ENCODE measurements at places on chromosomes 5 and 9. TPM values are rescaled to one million over a fixed set of nuclear protein-coding genes. Genes with fewer than 3 reads are reported as not detected.

GRCh38 chr9:22240619-22241018 lies 206.0 kb upstream of the DMRTA1 start:
- DNase-seq = no peak

CCDC183 gene
- 2.8 TPM for total RNA-seq

GRCh38 chr9:5195463-5195862 lies 10.0 kb upstream of the INSL6 start:
- DNase-seq = no peak

SPATA31D1 gene
- not detected for total RNA-seq

FOXI1 gene
- total RNA-seq = not detected

DNA sequence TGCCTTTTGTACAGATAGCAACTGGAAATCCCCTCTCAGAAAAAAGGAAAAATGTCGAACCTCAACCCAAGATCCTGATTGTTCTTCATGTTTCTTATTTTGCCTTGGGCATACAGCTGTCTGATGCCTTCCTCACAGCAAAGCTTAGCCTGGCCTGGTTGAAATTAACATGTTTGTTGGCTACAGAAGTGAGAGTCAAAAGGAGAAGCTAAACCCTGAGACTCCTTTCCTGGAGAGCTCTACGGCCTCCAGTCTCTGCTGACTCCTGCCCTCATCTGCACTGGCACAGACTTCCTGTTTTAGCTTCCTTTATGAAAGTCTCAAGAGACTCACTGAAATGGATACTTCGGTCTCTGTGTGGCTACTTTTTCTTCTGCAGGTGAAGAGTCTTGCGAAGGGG lies 186.7 kb downstream of the PARP8 start:
- DNase-seq = no peak

- DNase-seq = no peak
These were observed 51.9 kb upstream of the PIP5K1B start for GRCh38 chr9:68653141-68653595.

DNA sequence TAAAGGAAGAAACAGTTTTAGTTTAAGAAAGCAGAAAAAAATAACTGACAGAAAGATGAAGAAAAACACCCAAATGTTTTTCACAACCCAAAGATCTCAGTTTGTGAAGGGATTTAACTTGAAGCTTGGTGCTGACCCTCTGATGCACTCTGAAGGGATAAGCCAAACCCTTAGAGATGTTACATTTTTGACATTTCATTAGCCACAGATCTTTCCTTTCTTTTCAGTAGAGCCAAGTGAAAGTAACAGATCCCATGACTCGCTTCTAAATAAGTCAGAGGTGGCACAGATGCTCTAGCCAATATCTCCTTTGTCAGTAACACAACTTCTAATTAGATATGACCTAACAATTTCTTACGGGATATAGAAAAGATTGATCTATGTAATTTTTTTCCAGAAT lies 394.5 kb upstream of the EDIL3 start:
- DNase-seq = no peak

DNA sequence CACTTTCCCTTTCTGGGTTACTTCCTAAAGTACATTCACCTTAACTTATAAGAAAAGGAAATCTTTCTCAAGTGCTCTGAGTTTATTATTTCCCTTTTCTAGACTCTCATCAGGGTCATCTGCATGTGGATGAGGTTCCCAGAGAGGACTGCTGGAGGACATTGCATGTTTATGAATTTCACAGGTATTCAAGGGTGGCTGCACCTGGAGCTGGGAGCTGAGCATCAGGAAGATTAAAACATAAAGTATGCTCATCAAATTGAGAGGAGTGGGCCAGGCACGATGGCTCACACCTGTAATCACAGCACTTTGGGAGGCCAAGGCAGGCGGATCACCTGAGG lies 34.7 kb upstream of the PLIN2 start:
- DNase-seq = no peak

DNA sequence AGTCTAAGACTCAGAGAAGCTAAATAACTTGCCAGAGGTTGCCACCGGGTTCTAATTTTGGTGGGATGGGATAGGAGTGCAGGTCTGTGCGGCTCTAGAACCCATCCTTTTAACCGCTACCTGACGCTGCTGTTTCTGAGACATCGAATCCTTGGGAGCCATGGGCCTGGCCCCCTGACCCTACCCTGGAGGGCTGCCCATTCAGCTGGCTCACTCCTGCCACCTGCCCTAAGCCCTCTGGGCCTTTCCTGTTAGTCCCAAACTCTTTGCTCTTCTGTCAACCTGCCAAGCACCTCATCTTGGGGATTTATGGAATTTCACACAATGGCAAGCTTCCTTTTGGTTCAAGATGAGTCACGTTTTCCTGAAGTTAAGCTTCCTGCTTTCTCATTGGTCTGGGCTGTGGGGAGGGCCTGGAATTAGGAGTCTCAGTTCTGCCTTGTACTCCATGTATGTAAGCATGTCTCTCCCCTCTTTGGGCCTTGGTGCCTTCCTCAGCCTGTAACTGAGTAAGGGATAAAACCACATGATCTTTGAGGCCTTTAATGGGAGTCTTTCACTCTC lies 26.6 kb downstream of the ENHO start:
- DNase-seq = no peak

DNA sequence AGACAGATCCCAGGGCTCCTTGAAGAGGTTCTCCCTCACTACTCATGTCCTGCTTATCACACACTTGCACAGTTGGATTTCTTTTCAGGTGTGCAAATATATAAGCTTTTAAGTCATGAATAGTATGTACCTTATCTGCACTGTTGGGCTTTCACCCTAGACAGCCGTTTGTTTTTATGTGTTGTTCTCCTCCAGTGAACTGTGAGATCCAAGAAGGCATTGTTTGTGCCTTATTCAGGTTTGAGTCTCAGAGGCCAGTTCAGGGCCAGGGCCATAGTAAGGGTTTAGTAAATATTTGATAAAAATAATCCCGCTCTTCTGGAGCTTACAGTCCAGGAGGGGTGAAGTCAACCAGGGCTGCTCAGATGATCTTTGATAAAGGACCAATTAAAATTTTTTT lies 480.0 kb downstream of the TMEM38B start:
- DNase-seq = no peak

GRCh38 chr5:128015978-128016377 lies 67.6 kb upstream of the SLC12A2 start:
- DNase-seq = no peak

- no peak for DNase-seq
These were observed 14.8 kb downstream of the AKNA start for GRCh38 chr9:114372921-114373448.

DOCK8 gene
- 3.6 TPM for total RNA-seq

GRCh38 chr5:116577064-116577788 lies 2.6 kb upstream of the SEMA6A start:
- DNase-seq = no peak

SIMC1 gene
- total RNA-seq = 17.5 TPM

TXNDC15 gene
- 112 TPM for total RNA-seq

DNA sequence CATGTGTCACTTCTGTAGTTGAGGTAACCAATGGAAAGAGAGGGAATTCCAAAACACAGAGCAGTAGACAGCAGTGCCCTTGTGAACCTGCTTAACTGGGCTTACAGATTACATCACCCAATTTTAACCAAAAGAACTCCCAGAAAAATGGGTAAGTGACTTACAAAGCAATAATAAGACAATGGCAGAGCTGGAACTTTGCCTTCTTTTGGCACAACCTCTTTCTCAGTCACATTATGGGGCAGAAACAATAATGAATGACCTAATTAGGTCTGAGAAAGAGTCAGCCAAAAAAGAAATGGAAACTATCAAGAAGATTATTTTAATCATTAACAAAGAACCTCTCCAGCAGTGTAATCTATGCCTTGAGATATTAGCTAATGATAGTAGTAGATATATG lies 146.5 kb downstream of the SPATA31D1 start:
- no peak for DNase-seq

GRCh38 chr5:109950634-109951033 lies 260.9 kb downstream of the MAN2A1 start:
- no peak for DNase-seq

DNA sequence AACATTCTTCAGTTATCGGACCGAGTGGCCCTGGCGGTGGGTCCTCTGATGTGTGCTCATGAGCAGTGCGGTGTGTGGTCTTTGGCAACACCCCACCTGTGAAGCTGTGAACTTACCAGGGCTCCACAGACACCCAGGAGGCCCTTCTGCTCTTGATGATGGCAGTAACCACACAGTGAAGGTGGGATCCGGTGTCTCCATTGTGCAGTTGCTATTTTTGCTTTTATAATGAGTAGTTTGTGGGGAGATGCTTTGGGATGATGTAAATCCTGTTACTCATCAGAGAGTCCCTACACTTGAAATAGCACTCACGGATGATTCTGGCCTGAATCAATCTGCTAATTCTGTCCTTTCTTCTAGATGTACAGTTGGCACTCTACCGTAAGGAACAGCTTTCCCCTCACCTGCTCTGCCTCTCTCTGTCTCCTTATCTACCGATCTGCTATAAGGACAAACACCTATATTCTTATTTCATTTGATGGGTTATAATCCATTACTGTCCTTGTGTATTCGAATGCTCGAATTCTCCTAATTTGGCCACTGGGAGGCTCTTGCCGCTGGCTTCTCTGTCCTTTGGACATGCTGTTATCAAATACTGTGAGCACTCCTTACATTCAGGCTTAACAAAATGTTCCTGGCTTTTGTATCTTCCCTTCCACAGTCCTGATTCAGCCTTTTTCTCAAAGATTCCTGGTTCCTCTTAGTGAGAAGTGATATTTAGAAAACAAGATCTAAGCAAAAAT lies 20.2 kb downstream of the ATPSCKMT start:
- no peak for DNase-seq

GRCh38 chr5:73422164-73422563 lies 26.4 kb downstream of the FOXD1 start:
- DNase-seq = no peak

DNA sequence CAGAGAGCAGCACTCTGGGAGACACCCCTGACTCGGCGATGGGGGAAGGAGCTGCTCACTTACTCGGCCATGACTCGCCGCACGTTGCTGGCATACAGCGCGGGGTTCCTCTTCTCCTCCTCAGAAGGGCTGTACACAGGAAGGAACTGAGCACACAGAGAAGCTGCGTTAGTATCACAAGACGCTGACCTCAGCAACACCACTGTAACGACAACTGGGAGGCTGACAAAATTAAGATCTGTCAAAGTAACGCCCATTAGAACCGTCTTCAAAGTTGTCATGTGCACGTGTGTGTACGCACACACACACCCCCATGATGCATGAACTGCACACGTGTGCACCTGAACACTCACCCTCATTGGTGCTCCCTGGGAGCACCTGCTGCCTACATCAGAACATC lies 32.1 kb upstream of the SLC6A3 start:
- DNase-seq = no peak

SH3TC2 gene
- 1.6 TPM for total RNA-seq

PHYHD1 gene
- total RNA-seq = 1.1 TPM

CDC25C gene
- 2.3 TPM for total RNA-seq

DNA sequence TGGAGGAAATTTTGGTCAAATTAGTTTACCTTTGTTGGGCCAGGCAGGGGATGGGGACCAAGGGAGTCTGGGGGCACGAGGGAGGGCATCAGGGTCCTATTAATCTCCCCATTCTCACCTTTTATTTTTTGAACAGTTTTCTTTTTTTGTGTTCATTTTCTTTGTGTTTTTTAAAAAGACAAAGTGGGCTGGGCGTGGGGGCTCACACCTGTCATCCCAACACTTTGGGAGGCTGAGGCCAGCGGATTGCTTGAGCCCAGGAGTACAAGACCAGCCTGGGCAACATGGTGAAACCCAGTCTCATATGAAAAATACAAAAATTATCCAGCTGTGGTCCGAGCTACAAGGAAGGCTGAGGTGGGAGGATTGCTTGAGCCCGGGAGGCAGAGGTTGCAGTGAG lies 103.7 kb downstream of the WNK2 start:
- no peak for DNase-seq

NDUFB6 gene
- total RNA-seq = 43.2 TPM

DNA sequence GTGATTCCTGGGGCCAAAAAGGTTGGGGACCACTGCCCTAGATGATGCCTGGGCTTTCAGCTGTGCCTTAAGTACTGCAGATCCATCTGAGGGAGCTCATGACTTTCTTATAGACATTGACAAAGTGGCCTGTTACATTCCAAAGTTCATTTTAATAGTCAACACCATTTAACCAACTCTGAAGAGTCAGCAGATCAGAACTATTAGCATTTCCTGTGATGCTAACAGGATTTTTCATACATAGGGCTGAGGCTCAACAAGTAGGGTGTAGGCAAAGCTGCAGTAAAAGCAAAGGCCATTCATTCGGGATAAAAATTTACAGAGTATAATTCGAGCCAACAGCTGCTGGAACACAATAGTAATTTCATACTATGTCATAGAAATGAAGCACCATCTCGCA lies 105.4 kb downstream of the LPAR1 start:
- no peak for DNase-seq

DNA sequence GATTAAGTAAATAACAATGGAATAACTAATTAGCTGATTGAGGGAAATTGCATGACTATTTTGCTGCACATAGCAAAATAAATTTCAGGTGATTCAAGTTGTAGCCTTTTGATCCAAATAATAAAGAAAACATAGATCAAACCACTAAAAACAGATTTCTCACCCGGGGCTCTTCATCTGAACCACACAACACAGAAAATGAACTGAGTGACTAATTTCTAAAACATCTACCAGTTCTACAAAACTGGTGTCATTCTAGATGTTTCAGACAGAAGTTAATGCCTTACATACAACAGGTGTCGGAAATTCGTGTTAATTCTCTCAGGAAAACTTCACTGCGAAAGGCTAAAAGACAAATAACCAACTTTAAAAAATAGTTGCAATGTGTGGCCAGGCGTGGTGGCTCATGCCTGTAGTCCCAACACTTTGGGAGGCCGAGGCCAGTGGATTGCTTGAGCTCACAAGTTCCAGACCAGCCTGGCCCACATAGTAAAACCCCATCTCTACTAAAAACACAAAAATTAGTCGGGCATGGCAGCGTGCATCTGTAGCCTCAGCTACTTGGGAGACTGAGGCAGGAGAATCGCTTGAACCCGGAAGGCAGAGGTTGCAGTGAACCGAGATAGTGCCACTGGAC lies 6.9 kb downstream of the PROP1 start:
- no peak for DNase-seq

CYLC2 gene
- total RNA-seq = not detected

DNA sequence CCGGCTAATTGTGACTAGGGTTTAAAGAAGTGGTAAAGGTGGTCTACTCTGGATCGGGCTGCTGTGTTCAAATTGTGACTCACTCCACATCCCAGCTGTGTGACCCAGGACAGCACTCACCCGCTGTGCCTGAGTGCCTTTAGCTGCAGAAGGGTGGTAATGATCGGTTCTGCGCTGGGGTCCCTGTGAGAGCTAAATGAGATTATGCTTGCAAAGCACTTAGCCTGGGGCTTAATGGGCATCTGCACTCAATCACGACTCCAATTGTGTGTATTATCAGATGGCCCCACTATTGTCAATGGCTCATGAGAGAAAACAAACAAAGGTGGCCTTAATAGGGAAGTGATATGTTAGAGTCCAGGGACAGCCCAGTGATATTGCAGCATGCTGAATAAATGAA lies 25.1 kb upstream of the TBC1D2 start:
- no peak for DNase-seq

SLC6A7 gene
- total RNA-seq = 0.62 TPM

- DNase-seq = no peak
These were observed 68.8 kb upstream of the NTRK2 start for GRCh38 chr9:84600739-84601138.

GRCh38 chr5:109089191-109089590 lies 320.6 kb downstream of the PJA2 start:
- DNase-seq = no peak
